C1 segment of cervical spinal cord (tissue), 14 donors: ENCODE measurements at places on chromosomes 4 and X.

DNA sequence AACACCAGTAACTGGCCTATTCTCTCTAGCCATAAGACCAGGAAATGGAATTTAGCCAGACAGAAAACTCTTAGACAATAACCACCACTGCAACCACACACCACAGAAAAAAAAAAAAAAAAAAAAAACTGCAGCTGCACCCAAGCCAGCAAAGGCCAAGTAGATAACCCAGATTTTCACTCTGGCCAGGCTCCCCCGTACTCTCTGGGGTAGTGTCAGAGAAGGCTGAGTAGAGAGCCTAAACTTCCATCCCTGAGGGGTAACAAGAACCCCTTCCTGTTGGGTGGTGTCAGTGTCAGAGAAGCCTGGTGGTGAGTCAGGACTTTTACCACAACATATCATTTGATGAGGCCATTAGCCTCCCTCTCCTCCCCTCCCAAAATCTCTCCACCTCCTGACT, 5.6 kb upstream of the DLG3 start:
- DNase-seq: no peak

- no peak for DNase-seq
These were observed 852.0 kb downstream of the PCDH18 start for GRCh38 chr4:136680271-136680670.

DNA sequence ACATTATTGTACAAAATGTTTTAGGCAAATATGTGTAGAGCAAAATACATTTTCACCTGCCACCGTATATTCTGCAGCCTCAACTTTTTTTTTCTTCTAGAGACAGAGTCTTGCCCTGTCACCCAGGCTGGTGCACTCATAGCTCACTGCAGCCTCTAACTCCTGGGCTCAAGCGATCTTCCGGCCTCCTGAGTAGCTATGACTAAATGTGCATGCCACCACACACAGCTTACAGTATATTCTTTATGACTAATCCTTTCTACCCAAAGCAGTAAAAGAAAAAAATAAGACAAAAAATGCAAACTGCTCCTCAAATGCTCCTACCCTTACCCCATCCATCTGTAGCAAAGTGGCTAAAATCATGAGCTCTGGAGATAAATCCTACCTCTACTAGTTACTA, 426.3 kb downstream of the KCNIP4 start:
- DNase-seq: no peak

GRCh38 chrX:153583433-153583832, 15.5 kb downstream of the CCNQ start:
- no peak for DNase-seq

GRCh38 chrX:69082753-69083150, 82.5 kb downstream of the PJA1 start:
- no peak for DNase-seq

GRCh38 chrX:71998836-71999509, 88.3 kb downstream of the NHSL2 start:
- DNase-seq: no peak

DNA sequence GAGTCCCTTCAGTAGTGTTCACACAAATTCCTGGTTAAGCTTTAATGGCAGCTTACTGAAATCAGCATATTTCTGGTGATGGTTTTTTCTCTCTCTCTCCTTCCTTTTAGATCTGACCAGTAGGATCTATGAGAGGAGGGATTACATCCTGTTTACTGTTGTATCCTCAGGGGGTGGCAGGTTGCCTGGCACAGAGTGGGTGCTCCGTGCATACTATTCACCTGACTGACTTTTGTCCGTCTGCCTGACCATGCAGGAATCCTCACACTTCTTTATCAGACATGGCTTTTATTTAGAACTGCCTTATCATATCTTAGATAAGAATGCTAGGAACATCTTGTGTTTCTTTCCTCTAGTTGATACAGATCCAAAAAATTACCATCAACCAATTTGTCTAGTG, 29.6 kb downstream of the MCUB start:
- DNase-seq: no peak

DNA sequence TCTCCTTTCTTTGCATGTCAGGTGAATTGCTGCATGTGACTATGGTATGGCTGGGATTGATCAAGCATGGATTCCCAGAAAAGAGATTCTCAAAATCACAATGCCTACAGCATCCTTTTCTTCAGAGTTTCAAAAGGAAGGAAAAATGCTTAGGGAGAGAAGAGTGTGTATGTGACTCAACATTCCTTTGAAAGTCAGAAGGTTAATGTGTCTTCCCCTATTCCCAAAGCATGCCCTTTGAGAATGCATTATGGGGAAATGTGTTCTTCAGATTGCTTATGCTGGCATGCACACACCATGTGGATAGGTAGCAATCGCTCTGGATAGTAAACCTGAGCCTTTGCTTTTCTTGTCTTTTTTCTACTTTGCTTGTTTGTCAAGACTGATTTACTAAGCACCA, 78.5 kb downstream of the ELOVL6 start:
- no peak for DNase-seq

DNA sequence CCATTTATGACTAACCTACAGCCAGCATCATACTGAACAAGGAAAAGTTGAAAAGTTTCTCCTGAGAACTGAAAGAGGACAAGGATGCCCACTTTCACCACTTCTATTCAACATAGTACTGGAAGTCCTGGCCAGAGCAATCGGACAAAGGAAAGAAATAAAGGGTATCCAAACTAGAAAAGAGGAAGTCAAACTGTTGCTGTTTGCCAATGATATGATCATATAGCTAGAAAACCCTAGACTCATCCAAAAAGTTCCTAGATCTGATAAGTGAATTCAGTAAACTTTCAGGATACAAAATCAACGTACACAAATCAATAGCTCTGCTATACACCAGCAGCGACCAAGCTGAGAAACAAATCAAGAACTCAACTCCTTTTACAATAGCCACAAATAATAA, 64.5 kb downstream of the CENPC start:
- DNase-seq: no peak

DNA sequence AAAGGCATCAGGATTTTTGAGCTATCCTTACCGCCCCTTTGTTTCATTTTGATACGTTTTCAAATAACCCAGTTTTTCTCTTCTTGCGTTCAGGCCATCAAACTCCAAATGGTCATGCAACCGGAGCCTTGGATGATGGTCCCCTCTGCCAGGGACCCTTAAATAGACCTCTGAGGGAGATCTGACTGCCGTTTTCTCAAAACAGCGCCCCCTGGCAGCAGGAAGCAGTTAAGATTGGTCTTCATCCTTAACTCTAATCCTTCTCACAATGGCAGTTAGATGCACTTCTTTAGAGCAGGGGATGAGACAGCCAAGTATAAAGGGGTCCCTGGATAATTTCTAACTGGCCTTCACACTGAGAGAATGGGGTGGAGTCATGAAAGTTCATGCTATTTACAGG, 525.0 kb upstream of the SPANXN1 start:
- DNase-seq: no peak

DNA sequence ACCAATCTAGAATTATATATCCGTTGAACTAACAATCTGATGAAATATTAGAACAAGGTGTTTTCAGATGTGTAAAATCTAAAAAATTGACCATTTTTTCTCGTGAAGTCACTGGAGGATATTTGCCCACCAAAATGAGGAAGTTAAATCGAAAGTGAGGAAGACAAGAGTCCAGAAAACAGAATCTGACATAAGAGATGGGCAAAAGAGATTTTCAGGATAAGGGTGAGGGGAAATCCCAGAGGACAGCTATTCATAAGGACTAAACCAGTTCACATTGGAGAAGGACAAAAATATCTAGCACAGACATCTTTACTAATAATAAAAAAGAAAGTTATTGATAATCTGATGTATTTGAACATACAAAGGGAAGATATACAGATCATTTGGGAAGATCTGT, 18.7 kb upstream of the ALG13 start:
- no peak for DNase-seq

- no peak for DNase-seq
These were observed 11.8 kb downstream of the AMBN start for GRCh38 chr4:70603856-70604255.

DNA sequence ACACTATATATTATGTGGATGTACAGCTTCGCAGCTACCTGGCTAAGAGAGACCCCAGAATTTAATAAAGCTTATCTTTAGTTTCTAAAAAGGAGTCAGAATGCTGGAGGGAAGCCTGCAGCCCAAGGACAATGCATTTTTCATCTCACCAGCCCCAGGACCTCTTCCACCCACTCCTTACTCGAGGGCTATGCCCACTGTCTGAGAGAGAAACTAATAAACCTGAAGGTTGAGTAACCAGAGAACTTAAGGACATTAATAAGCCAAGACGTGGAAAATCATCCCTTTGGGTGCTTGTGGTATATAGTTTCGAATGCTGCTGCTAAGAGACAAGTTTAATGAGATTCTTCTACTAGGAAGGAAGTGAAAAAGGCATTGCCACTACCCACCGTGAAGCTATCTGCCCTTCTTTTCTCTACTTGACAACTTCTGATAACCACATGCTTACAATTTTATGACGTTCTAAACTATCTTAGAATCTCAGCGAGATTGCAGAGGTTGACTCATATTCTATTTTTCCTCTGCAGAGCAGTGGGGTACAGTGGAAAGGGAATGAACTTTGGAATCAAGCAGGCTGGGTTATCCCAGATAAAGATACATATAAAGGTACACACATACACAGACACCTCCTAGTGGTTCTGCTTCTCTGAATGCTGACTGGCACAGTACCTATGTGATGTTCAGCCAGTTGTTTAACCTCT, 3.3 kb downstream of the RELL1 start:
- no peak for DNase-seq

DNA sequence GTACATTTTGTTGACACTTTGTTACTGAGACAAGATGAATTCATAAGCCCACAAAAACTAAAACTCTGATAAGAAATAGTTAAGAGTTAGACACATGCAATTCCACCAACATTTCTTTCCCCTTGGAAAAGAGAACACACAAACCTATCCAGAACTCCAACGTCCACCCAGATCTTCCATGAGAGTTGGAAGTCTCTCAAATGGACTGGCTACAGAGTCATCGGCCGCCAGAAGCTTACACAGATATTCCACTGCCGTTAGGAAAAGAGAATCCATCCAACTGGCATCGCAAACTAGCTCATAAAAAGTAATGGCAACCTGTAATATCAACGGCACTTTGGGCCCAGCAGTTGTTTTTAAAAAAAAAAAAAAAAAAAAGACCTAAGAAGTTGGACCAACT, 114.7 kb downstream of the PRKX start:
- no peak for DNase-seq

DNA sequence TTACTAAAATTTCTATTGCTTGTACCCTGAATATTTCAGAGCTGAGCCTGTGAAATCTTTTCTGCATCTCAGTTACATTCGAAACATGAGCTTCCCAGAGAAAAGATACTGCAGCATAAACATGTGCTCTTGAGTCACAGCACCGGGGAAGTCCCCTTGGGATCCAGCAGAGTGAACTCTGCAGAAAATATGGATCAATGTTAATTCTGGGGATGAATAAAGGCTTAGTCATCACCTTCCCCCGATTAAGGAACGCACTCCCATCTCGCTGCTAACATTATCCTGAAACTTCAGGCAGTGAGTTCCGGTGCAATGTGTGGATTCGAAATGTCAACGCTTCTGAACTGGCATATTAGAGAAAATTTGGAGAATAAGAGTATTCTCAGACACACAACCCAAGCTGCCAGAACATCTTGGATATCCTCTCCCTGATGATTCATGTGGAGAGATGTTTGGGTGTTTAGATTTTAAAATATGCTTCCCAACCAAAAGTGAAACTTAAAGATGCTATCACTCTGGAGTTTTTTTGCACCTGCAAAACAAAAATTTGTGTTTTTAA, 90.8 kb downstream of the IRF2 start:
- no peak for DNase-seq

GRCh38 chrX:42952621-42953020, 174.7 kb upstream of the PPP1R2C start:
- no peak for DNase-seq

DNA sequence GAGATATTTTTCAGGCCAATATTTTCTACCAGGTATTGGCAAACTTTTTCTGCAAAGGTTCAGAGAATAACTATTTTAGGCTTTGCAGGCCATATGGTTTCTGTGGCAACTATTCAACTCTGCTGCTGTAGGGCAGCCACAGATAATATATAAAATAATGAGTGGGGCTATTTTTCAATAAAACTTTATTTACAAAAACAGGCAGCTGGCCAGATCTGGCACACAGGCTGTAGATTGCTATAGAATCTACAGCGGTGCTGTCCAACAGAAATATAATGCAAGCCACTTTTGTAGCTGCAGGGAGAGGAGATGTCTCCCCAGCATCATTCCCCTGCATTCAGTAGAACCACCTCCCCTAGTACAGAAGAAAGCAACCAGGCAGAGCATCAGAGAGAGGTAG, 97.6 kb upstream of the BCOR start:
- no peak for DNase-seq

- no peak for DNase-seq
These were observed 14.1 kb upstream of the CCNI start for GRCh38 chr4:77089866-77090265.

DNA sequence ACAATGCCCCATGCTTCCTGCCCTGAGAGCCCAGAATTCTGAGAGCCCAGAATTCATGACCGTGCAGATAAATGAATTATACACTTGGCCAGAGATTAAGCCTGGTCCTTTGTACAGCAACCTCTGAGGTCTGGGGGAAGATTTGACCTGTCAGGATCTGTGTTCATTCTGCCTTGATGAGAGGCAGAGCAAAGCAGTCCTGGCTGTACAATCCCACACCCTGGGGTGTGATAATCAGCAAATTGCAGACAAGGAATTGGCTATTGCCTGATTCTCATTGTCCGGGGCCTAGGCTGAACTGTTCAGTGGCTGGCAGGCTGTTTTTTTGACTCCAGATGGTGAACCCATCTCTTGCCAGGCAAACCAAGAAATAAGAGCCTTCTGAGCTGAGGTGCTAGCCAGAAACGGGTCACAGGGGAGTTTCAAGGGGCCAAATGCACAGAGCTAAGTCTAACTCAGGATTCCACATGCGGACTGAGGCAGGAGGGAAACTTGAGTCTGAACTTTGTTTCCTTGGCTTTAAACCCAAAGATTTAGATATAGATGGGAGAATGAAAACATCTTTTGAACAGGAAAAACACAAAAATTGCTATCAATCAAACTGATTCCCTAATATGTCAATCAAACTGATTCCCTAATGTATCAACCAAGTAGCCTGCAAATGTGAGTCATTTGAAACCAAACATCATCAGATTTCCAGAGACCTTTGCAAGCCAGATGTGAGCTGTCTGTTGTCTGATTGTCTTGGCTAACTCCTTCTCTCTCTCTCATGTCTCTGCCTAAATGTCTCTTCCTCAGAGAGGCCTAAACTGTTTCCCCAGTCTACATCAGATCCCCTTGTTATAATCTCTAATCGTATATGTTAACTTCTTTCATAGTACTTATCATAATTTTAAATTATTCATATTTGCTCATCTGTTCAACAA, 159.3 kb downstream of the ATG4A start:
- DNase-seq: no peak

DNA sequence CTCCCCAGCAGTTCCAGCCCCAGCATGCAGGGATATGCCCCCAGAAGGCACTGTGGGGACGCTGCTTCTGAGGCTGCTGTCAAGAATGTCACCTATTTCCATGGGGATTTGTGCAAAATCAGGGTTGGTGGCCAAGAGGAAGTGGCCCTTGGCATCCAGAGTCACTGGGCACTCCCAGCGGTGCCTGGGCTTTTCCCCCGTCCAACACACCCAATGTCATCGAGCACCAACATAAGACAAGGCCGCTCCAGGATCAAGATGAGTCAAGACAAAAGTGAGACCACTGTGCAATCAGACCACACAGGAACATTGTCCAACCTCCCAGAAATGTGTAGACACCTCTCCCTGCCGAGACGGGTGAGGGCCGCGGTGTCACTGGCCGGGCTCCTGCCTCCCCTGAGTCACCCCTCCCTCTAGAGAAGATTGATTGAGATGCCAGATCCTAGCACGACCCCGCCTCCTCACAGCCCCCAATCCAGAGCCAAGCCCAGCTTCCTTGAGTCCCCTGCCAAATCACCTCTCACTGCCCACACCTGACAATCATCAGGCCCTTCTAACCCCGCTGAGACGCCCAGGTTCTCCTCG, 194.3 kb downstream of the AFAP1 start:
- DNase-seq: no peak
